ENCODE measurements at places on chromosomes 3 and 15. TPM values are rescaled to one million over a fixed set of nuclear protein-coding genes. Genes with fewer than 3 reads are reported as not detected.

Gene SMCO1
- not detected for polyA plus RNA-seq

Gene WDR82
- 159 TPM for polyA plus RNA-seq

Gene PPCDC
- 6.3 TPM for polyA plus RNA-seq

Gene GPR87
- 0.12 TPM for polyA plus RNA-seq

Gene STAB1
- polyA plus RNA-seq, result 34.5 TPM

Gene ANP32A
- polyA plus RNA-seq, result 155 TPM
